ENCODE measurements at places on chromosomes 12 and 14.
A peak's percentile ranks its signal among the peaks of the same experiment; 100 is the strongest.

DNA sequence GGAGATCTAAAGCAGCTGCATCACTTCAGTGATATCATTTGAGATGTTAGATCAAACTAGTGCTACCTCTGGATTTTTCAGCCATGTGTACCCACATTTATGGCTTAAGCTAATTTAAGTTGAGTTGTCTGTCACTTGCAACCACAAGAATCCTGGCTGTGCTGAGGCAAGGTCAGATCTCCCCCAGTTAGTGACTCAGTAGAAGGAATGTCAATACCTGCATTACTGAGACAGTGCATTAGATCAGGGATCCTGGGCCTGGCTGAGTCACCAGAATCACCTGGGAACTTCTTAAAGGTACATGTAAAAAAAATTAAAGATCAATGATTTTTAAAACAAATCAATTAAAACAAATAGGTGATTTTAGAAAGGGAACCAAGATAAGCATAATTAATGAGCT lies 84.6 kb upstream of the GRIN2B start:
- DNase-seq: no peak

- DNase-seq: no peak
Measured at GRCh38 chr12:67562513-67563287, 85.8 kb upstream of the DYRK2 start.

DNA sequence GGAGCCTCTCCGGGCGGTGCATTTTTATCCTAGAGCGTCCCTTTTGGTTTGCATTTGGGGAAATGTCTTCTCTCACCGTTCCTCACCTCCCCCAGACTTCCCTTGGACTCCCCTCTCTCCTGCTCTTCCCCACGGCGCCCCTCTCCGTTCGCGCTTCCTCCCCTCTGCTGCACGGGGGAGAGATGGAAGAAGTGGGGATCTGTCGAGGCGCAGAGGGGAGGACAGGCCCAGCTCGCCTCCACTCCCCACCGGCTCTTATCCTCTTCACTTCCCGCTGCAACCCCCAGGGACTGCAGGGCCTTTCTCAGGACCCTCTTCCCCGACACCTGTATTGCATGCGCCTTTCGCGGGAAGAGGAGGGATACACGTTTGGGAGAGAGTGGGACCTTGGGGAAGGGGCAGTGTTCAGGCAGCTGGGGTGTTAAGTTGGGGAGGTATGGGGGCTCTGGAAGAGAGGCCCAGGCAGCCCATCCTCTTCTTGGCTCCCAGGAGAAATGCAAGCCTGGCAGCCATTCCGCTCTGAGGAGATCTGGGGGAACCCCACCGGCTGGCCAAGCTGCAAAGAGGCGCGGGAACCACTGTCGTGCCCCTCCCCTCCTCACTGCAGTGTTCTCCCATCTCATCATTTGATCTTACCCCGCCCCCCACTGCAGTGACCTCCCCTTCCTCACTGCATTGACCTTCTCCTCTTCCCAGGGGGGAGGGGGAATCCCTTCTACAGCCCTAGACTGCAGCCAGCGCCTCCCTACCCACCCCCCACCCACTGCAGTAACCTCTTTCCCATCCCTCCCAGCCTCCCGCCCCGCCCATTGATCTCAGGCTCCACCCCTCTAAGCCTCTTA lies 788 bp downstream of the ENO2 start:
- DNase-seq: peak; percentile 64

GRCh38 chr12:46956451-46957035 lies 122.9 kb upstream of the PCED1B start:
- DNase-seq: no peak

GRCh38 chr14:79225815-79226214 lies 985.5 kb downstream of the DIO2 start:
- no peak for DNase-seq

- no peak for DNase-seq
Measured at GRCh38 chr12:98018836-98019235, 496.6 kb upstream of the TMPO start.

DNA sequence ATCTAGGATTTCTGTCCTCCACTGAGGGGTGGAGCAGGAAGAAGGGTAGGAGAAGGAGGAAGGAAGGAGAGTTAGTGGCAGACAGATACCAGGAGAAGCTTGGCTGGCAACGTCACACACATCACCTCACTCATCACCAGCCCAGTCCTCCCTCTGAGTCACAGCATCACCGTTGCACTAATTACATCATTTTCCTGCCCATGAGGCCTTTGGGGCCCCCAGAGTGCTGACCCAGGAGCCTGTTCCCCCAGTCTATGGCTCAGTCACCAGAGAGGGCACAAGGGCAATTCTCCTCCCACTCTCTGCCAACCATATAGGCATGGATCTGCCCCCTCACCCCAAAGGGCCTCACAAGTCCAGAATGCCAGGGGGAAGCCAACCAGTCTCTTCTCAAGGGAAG lies 4.6 kb downstream of the RND1 start:
- no peak for DNase-seq

GRCh38 chr12:4178424-4179170 lies 95.0 kb upstream of the CCND2 start:
- no peak for DNase-seq

DNA sequence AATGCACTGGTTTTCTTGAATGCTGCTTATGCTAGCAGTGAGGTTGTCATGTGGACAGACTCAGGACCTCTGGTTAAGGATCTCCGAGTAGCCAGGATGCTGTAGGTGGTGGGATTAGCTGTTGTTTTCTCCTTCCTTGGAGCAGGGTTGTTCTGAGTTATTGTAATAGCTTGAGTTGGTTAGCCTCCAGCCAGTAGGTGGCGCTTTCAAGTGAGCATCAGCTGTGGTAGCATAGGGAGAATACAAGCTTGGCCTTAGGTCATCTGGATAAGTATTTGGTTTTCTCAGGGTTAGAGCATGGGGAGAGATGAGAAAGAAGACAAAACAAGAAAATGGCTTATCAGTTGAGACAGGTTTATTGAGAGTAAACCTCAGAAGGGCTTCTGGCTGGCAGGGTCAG lies 299.7 kb upstream of the FBXO33 start:
- no peak for DNase-seq

DNA sequence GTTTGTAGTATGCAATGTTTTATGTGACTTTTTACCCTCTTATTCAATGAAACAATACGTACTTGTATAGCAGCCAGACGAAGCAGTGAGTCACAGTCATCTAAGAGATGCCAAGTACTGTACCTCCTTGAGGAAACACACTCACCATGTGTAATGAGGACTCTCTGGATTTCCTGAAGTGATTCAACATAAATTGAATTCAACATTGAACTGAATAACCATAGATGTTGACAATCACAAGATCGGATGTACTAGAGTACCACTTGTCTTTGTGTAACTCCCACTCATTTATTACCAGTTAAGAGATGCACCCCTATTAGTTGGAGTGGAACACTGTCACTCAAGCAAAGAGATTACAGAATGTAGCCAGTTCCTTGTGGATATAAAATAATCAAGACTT lies 175.2 kb upstream of the HMGA2 start:
- no peak for DNase-seq

DNA sequence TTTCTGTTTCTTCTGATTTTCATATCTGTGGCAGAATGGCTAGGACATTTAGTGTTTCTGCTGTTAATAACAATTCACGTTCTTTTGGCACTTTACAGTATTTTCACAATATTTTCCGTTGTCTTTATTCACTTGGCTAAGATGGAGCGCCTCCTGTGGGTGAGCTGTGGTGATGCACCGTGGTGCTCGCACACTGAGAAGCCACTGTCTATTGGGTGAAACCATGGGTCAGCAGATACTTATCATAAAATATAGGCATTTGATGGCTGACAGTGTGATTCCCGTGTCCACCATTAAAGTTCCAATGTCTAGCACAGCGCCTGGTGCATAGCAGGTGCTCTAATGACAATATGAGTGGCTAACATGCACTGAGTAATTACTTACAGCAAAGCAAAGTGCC lies 141.8 kb downstream of the VRK1 start:
- peak; percentile 51 for DNase-seq

DNA sequence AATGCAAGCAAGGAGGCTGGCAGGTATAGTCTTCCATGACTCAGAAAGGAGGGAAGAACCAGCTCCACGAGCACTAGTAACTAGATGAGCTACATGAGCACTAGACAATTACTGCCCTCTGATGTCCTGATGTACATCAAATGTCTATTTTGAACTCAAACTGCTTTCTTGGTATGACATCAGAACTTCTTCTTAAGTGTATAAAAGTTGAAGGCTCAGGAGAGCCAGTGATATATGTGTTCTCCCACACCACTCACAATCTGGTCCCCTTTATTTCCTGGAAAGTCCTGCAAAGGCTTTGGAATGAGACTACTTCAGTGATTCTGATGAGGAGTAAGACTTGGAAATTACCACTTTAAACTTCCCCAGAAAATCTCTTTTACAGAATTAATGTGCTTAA lies 18.5 kb upstream of the DHRS7 start:
- no peak for DNase-seq

DNA sequence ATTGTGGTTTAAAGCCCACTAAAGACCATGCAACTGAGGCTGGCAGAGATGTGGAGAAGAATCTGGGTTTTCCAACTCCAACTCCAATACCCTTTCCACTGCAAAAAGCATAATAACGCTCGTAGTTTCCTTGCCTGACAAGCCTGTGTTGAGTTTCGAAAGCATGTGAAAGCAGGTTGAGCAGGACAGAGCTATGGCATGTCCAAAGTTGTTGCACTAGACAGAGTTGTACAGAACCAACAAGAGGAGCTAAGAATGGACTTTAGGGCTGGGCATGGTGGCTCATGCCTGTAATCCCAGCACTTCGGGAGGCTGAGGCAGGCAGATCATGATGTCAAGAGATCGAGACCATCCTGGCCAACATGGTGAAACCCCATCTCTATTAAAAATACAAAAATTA lies 572.0 kb upstream of the TBX3 start:
- no peak for DNase-seq

- DNase-seq: no peak
Measured at GRCh38 chr12:109134186-109134917, 18.0 kb downstream of the ACACB start.

DNA sequence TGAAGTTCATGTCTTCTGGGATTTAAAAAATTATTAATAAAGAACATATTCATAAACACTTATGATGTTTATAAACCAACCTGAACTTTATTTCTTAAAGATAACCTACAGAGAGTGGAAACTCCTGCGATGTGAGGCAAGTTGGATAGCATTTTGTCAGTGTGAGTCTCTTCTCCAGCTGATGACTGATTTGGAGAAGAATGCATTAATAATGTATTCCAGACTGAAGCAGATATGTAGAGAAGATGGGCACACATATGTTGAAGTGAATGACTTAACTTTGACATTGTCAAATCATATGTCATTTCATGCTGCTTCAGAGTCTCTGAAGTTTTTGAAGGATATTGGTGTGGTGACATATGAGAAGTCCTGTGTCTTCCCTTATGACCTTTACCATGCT lies 7.3 kb downstream of the HELB start:
- no peak for DNase-seq

- DNase-seq: no peak
Measured at GRCh38 chr14:31270196-31270772, 62.7 kb upstream of the HECTD1 start.

DNA sequence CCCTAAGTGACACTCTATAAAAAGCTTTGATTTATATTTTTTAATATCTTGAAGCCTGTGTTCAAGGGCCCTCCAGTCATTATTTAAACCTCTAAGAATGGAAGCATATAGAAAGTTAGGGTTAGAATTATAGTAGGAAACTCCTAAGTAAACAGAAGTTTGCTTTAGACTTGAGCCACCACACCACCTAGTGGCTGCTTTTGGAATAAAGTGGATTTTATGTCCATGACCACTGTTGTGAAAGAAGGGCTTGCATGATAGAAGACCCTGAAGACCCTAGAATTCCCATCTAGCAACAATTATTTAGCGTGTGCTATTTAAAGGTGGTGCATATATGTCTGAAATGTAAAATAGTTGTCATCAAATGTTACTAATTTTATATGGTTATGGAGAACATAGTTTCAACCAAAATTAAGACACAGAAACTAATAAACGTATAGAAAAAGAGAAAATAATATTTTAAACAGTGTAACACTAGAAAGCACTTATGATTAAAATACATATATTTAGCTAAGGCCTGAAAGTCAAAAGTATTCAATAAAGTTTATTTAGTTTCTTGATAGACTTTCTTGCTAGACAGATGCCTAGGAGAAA lies 21.3 kb downstream of the LRRIQ1 start:
- no peak for DNase-seq

GRCh38 chr12:105741786-105742566 lies 396.8 kb downstream of the NUAK1 start:
- DNase-seq: no peak

DNA sequence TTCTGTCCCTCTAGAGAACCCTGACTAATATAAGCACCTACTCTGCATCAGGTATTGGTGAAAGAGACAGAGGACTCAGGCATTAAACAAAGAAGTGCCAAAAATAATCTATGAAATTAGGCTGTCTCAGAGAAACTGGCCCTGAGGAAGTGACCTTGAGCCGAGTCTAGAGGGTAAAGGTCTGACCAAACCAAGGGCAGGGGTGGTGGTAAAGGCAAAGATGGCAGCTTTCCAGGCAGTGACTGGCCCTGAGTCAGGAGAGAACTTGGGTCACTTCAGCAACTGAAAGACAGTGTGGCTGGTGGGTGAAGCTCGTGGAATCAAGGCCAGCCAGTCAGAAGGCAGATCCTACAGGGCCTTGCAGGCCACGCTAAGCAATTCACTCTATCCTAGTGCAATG lies 30.6 kb downstream of the CDKL1 start:
- no peak for DNase-seq

GRCh38 chr12:92546259-92546634 lies 156.5 kb upstream of the PLEKHG7 start:
- no peak for DNase-seq

DNA sequence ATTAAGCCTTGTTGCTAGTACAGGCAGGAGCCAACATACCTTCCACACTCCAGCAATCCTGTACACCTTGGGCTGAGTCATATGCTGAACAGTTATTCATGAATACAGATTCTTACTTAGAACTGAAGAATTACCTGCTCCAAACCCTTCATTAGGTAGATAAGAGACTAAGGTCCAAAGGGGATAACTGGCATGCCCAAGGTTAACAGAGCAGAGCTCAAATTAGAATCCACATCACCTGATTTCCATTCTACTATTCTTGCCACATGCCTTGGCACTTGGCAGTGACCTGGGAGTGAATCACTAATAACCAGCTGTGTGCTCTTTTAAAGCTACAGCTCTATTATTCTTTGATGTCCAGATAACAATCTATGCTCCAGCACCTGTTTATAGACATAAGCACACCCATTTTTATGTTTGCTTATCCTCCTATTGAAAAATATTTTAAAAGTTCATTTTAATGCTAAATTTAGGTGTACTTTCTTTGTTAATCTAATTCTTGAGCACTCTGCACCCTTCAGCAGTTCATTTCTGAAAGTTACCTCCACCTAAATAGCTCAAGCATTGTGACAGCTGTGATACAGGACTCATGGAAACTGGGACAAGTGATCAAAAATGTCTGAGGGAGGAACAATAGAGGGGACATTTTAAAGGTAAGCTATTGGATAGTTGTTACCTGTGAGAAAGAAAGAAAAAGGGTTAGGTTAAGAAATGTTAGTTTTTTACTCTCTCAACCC lies 19.4 kb downstream of the LPCAT3 start:
- no peak for DNase-seq

Measured in liver (tissue), 10 donors.